ENCODE measurements at places on chromosomes 3 and 15.

GRCh38 chr15:66359740-66360139, 3.3 kb upstream of the TIPIN start:
- peak; percentile 78 for DNase-seq

GRCh38 chr3:2024713-2025112, 74.0 kb upstream of the CNTN4 start:
- DNase-seq: no peak

DNA sequence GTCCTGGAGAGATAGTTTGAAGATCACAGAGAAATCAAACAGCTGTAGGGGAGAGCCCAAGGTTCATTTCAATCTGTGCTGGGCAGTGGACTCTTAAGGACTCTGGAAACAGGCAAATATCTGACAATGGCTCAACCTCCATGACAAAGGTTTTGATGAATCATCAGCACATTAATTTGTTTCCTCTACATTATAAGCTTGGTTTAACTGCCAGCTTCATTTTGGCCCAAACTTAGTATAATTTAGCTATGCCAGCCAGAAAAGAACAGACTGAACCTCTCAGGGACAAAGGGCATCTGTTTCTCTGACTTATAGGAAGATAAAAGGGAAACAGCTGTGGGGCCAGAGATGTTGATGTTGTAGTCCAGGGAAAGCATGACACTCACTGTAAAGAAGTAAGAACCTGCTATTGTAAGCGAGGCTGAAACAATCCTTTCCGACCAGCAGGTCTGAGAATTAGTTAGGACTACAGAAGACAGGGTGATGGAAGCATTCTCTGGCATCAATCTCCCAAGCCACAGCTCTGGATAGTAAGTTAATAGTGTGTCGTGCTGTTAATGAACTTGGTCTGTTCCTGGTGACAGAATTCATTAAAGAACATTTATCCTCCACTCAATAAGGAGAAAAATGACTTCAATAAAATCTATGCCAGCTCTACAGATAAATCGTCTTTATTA, 110.1 kb downstream of the KCNMB2 start:
- peak; percentile 14 for DNase-seq

GRCh38 chr15:67198157-67198754, 56.2 kb downstream of the AAGAB start:
- DNase-seq: no peak

DNA sequence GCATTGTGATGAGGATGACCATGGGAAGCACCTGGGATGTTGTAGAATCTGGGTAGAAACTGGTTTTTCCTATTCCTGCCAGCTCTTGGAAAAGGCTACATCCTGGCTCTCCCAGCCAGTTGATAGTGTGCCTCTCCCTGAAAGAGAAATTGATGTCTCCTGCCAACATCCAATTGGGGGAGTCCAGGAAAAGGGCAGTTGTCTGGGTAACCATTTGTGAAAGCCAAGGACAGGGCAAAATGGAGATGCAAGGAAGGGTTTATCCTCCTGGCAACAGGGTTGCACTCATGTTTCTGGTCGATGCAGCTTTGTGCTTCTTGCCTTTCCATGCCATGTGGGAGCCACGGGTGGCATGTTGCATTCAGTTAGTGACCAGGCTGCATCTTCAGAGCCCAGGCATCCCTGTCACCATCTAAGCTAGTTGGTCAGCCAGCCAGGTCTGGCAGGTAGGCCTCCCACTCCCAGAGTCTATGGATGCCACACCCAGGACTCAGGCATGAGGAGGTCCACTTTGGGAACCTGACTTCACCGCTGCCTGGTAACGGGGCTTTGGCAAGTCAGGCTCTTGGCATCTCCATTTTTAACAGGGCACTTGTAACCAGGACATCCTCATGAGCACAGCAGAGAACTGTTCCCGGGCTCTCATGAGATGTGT, 153.5 kb downstream of the DNAJB8 start:
- DNase-seq: no peak

GRCh38 chr3:19559724-19560442, 374.1 kb downstream of the EFHB start:
- no peak for DNase-seq

DNA sequence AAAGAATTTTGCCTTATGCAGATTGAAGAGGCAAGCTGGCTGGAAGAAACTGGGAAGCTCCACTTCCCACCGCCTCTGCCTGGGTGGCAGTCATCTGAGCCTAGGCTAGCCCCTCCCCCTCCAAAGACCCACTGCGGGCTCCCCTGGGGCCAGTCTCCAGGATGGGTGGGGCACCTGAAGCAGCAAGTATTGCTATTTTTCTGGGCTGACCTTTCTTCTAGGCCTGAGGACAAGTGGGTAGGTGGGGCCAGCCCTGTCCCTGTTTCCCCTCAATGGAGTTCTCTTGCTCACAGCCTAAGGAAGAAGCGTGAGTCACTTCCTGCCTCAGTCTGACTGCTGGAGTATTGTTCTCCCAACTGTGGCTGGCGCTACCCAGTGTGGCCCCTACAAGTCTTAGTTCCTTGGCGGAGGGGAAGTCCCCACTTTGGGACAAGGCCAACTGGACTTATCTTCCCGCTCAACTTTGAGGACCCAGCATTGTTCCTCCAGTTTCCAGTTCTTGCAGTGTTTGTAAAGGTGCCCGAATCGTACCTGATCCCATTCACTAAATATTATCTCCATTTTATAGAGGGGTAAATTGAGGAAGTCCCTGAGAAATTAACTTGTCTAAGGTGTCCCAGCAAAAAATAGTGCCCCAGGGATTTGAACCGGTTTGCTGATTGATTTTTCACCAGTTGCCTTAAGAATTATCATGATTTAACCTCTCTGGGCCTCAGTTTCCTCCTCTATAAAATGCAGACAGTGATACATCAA, 1.4 kb downstream of the FURIN start:
- peak; percentile 95 for DNase-seq

GRCh38 chr15:97234851-97235610, 725.5 kb upstream of the ARRDC4 start:
- DNase-seq: peak; percentile 61

DNA sequence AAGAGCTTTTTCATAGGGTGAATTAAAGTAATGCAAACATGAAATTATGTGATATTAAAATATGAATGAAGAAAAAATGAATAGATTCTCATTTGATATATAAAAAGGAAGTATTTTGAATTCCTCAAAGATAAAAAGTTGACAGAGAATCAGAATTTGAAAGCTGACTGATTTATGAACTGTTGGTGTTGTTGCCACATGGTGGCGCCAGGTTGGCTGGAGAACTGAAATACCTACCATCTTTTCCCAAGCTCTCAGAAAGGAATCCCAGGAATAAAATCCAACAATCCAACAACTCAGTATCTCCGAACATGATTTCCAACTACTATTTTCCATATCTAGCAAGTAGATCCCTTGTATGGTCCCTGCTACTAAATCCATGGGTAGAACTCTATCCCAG, 3.1 kb downstream of the MYRIP start:
- peak; percentile 36 for DNase-seq

DNA sequence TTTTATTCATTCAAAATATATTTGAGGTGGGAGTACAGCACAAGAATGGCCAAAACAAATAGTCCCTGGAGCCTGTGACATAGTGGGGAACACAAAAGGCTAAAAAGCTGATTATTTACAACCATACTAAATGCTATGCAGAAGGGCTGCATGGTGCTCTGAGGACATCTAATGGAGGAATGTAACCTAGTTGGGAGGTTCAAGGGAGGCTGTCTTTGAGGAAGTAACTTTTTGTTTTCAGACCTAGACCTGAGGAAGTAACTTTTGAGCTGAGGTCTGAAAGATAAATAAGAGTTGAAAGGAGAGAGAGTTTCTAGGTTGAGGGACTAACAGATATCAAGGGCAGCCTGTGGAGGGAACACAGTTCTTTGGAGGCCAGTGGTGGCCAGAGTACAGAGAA, 34.8 kb upstream of the RASA2 start:
- peak; percentile 56 for DNase-seq

GRCh38 chr3:16070707-16071106, 103.8 kb upstream of the GALNT15 start:
- DNase-seq: no peak

- no peak for DNase-seq
Observed at GRCh38 chr15:75008221-75008625, 12.9 kb downstream of the SCAMP5 start.

DNA sequence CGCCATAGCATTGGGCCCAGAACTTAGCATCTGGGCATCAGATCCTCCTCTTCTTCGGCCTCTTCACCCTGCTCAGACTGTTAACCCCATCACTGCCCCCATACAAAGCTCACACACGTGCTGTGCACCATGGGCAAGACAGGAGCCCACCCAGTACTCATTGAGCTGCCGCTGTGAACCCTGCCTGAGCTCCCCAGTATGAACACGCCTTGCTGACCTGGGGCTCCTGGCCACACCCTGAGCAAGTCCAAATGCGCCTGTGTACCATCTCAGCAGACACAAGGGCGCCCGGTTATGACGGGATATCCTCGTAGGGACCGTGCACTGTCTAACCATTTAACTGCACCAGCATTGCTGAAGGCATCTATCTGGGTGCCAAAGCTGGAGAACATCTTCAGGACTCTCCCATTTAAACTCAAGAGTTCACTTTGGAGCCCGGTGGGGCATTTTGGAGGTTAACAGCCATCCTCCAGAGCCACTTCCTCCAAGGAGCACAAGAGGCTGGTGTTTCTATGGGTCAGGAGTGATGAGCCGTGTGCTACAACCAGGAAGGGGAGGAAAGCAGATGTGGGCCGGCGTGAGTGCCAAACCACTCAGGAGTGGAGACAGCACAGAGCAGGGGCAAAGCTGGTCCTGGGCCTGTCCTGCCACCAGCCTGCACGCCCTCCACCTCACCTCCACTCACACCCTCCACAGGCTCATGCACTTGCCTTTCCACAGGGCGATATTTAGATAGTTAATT, 12.1 kb downstream of the PRR23E start:
- no peak for DNase-seq

DNA sequence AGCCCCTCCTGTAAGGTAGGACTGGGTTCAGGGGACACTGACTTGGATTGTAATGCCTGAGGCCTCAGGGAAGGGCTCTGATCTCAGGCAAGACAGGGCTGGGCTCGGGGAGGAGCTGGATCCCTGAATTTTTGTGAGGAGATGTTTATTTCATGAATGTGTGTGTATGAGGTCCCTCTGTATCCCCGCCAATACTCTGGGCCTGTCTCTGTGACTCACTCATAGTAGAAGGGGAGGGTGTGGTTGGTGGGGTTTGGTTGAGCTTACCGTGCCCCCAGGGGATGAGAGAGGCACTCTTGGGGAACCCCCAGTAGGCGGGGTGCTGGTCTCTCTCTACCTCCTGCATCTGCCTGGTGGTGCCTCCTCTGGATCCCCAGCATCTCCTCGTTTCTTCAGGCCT, 28.1 kb downstream of the RPSA start:
- DNase-seq: peak; percentile 61

- no peak for DNase-seq
Observed at GRCh38 chr3:38610436-38610835, 39.1 kb downstream of the SCN5A start.

DNA sequence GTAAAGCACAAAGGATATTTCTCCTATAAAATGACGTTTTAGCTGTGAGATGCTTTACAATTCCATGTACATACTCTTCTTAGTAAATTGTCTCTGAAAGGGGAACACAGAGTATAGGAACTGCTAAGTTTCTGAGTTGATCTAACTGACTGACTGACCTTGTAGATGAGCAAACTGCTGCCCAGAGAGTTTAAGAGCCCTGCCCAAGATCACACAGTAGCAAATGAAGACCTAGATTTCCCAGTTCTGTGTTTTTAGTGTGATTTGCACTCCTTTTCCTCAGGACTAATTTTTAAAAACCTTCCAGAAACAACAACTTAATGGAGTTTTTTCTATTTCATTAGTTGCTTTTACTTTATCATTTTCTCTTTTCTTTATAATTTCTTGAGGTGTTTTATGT, 247.7 kb downstream of the PDCD6IP start:
- DNase-seq: no peak

GRCh38 chr15:33154351-33155166, 40.0 kb downstream of the FMN1 start:
- DNase-seq: peak; percentile 58

- no peak for DNase-seq
Observed at GRCh38 chr3:6962801-6963200, 101.9 kb downstream of the GRM7 start.

DNA sequence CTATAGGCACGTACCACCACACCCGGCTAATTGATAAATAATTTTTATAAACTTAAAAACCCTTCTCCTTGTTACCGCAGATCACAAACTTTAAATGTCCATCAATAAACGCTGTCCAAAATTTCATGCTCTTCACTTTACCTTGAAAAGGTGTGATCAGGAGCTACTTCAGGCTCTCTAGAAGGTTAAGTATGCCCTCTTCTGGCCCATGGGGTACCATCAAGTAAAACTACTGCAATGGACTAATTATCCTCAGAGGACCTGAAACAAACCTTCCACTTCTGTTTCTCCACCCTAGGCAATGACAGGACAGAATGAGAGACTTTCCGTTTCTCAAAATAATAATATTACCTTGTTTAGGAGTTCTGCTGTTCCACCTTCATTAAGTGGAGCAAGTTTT, 9.2 kb downstream of the LZTFL1 start:
- peak; percentile 51 for DNase-seq

DNA sequence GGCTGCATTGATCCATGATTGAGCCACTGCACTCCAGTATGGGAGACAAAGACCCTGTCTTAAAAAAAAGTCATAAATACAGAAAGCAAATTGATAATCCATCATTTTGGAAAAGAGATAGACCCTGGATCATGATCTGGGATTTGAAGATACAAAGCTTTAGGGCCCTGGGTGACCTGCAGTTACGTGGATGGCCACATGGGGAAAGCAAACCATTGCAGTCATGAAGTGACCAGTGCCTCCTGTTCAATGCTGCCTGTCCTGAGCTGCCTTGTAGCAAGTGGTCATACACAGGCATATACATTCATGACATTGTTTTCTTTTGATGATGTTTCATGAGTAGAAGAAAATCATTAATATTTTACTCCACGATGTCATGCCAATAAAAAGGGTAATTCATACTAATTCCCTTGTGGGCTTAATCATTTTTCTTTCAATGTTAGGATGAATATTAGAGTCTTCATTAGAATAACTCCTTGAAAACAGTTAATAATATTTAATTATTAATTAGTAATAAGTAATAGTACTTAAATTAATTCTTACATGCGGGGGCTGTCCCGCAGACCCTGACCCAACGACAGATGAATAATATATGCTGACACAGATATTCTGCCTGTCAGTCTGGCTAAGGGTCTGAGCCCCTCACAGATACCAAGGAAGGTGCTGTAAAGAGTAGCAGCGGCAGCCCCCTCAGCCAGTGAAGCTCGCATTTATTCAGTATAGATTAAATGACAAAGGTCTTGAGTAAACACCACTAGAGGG, 109.0 kb upstream of the UNC13C start:
- peak; percentile 38 for DNase-seq

DNA sequence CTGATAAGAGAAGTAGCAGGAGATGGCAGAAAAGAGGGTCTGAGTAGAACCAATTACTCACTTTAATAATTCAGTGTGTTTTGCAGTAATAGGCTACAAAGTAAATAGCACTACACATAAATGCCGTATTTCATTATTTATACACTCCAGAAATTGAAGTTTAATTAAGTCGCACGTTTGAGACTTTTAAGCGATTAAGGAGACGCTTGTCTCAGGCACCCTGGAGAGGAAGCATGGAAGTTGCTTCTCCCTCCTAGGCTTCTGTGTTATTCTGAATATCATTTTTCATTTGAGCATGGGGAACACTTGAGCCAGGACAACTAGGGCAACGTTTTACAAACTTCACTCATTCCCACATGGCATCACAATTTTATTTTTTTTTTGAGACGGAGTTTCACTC, 12.2 kb downstream of the GXYLT2 start:
- no peak for DNase-seq

GRCh38 chr3:86774082-86774691, 216.8 kb downstream of the VGLL3 start:
- DNase-seq: peak; percentile 45

- DNase-seq: no peak
Observed at GRCh38 chr3:108565506-108565905, 23.7 kb downstream of the CIP2A start.

- peak; percentile 89 for DNase-seq
Observed at GRCh38 chr3:65170390-65171042, 482.7 kb upstream of the ADAMTS9 start.

Measured in MCF 10A (cell line).